Substantia nigra (tissue), 51 donors: ENCODE measurements at places on chromosomes 2 and 18.

- no peak for DNase-seq
These were observed 396.2 kb downstream of the ZNF516 start for GRCh38 chr18:76098674-76099411.

DNA sequence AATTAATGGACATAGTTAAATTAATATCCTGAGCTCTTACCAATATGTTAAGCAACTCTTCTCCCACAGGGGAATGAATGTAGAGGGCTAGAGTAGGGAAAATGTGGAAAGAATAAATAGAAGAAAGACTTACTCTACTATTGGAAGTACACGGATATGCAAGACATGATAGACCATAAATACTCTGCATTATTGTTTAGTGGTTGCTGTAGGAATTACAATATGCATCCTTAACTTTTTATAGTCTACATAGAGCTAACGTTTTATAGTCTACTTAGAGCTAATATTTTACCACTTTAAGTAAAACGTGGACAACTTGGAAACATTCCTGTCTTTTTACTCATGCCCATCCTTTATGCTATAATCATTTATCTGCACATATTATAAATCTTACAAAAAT, 163.8 kb upstream of the GALNT5 start:
- no peak for DNase-seq

GRCh38 chr2:8987410-8987809, 16.1 kb downstream of the MBOAT2 start:
- no peak for DNase-seq

GRCh38 chr18:23314672-23315071, 138.4 kb upstream of the RIOK3 start:
- DNase-seq: no peak

DNA sequence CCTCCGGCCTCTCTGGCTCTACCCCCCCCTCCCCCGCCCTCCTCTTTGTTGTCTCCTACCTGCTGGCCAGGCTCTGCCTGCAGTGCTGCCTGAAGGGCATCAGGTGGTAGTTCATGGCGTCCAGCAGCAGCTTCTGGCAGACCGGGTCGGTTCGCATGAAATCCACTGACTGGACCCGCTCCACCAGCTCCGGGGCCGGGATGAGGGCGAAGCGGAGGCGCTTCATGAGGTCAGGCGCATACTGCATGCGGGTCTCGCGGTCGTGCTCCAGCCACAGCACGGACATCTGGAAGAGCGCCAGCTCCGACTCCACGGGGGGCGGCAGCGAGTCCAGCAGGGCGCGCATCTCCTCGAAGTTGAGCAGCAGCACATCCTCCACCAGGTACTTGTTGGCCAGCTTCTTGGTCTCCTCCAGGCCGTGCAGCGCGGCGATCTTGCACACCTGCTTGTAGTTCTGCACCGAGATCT, 3.2 kb downstream of the KLHL14 start:
- no peak for DNase-seq

DNA sequence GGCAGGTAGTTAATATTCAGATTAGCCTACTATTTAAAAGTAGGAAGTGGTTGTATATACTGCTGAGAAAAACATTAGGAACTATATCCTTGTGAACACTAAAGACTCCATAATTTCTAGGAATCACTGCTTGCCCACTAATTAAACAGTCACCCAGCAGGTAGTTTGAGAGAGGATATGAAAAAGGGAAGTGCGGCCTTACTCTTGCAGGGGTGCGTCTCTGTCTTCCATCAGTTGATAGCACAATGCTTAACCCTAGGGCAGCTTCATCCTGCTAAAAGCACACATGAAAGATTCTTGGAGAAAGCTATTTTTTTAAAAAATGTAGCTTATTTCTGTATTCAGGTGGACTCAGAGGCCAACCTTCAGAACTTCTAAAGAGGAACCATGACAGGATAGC, 53.1 kb upstream of the ATP5MC3 start:
- DNase-seq: no peak

GRCh38 chr2:218063486-218063885, 5.6 kb upstream of the RUFY4 start:
- DNase-seq: no peak

GRCh38 chr2:98601532-98602132, 6.7 kb downstream of the COA5 start:
- no peak for DNase-seq

DNA sequence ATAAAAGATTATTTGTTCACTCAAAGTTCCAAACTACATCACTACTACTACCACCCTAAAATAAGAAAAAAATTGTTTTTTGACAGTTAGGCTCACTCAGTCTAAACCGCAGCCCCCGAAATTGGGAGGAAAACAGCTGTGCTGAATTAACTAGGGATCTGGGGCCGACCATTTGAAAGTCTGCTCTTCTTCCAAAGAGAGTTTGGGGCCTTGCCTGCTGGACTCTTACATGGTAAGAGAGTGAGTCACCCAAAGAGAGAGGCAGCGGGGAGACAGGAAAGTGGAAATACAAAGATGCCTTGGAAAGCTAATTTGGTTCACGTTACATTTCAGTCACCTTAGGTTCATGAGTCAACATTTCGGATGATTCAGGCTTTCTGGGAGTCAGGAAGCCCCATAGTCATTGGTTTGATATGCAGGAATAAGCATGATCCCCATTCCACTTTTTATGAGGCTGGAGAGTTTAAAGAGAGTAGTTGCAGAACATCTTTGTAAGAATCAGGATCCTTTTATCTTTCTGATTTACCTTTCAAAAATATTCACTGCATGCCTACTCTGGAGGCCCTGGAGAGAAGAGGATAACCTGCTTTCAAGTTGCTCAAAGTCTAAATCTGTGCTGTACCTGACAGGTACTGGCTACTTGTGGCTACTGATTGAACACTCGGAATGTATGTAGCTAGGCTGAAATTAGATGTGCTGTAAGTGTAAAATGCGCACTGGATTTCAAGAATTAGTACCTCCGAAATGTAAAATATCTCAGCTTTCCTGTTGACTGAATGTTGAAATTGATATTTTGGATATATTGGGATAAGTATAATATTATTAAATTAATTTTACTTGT, 995 bp upstream of the RTN4 start:
- DNase-seq: no peak

DNA sequence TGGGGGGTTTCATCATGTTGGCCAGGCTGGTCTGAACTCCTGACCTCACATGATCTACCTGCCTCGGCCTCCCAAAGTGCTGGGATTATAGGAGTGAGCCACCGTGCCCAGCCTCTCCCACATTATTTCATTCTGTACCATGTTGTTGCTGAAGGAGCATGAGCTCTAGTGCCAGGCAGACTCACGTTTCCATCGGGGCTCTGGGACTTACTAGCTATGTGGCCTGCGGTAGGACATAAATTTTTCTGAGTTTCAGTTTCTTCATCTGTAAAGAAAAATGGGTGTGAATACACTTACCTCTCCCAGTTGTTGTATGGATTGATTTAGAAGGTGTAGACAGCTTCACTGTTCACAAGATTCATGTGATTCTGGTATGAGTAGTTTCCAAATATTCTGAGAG, 30.8 kb upstream of the CCL20 start:
- DNase-seq: no peak

- DNase-seq: no peak
These were observed 159.2 kb upstream of the ID2 start for GRCh38 chr2:8522687-8523086.

DNA sequence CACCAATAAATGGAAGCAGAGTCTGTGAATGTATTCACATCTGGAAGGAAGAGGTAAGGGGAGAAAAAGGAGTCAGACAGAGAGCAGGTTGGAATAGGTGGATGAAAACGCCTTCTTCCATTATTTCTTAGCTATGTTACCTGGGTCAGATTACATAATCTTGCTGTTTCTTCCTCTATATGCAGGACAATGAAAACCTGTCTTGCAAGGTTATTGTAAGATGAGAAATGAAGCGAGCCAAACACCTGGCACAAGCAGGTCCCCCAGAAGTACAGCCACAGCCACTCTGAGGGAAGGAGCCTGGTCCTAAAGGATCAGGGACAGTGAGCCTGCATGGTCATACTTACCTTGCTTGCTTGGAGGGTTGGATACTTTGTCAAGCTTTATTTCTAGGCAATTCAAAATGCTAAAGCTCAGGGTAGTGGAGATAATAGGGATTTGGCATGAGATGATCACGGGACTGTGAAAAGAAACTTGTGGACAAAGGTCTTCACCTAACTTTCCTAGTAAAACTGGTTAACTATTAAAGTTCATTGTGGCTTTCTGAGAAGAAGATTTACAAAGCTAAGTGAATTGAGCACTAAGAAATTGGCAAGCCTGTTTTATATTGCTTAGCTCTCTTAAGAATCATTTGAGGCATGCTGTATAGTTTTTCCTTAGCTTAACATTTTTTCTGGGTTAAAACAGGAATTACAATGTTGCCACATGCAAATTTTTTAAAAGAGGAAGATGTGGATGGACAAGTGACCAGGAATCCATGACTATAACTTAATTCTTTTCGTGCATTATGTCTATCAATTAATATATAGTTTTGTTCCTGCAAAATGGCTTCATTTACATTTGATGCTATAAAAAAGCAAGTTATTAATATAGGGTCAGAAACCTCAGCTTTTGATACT, 15.7 kb upstream of the PLA2R1 start:
- no peak for DNase-seq

DNA sequence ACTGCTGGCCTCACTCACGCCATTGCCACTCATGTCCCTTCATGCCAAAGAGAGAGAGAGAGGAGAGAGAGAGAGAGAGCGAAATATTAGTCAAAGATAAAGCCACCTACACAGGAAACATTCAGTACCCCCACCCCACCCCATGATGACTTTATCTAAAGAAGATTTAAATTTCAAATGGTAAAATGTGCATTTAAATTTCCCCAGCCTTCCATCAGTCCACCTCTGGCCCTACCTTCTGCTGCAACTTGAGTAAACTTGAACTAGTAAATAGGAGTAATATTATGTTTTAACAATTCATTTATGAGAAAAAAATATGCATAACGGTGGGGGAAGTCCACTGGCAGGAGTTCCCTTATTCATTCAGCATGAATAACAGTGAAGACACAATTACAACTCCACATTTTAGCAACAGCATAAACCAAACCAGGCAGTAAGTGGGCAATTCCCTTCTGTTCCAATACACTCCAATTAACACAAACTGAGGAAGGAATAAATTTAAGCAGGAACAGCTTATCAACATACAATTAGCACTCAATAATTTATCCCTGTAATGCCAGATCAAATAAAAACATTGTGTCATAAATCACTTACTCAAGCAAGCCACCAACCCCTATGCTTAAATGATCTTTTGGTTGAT, 264.2 kb downstream of the LNPK start:
- no peak for DNase-seq

GRCh38 chr2:151157000-151157735, 104.5 kb downstream of the RBM43 start:
- DNase-seq: no peak

GRCh38 chr2:24258718-24259117, 83.9 kb downstream of the FAM228A start:
- DNase-seq: no peak

- no peak for DNase-seq
These were observed 129.3 kb upstream of the GPC1 start for GRCh38 chr2:240306185-240306584.

GRCh38 chr2:236928380-236929037, 157.2 kb upstream of the COPS8 start:
- no peak for DNase-seq

GRCh38 chr2:50529600-50530218, 502.2 kb downstream of the NRXN1 start:
- DNase-seq: no peak

GRCh38 chr18:43863180-43863579, 585.9 kb upstream of the SYT4 start:
- no peak for DNase-seq

GRCh38 chr2:196515051-196515450, 124.5 kb upstream of the CCDC150 start:
- DNase-seq: no peak

DNA sequence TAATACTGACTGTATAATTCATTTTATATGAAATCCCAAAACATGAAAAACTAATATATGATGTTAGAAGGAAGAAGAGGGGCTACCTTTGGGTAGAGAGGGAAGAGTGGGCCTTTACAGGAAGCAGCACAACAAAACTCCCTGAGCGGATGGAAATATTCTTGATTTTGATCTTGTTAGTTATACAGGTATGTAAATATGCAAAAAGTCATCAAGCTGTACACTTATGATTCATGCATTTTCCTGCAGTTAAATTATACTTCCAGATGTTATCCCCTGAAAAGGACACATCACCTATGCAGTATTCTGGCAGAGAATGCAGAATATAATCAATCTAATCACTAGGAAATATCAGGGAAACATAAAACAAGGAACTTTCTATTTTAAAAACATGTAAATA, 249.4 kb upstream of the MGAT5 start:
- DNase-seq: no peak

DNA sequence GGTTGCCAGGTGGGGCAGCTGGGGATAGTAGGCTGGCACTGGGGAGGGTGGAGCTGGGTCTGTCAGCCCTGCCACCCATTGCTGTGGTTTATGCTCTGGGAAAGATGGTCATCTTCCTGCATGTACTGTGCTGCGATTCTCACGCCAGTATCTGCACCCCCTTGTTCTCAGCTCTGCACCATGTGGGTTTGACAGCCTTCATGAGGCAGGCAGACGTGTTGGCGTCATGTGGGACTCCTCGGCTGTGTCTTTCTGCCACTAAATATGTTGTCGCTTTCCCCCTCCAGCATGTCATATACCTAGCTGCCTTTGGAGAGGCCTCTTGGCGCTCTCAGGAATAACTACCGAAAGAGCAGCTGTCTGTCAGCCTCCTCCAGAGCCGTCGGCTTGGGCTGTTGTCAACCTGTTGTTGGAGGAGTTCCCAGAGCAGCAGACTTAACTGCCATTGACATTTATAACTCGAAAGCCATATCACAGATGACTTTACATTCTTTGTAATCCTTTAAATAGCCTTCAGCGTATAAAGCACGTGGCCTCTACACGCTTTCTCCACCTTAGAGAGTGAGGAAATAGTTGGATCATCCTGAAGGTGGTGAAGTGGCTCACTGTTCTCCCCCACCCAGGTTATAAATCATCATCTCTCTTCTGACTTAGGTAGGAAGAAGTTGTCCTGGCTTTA, 80.4 kb upstream of the MGAT5 start:
- DNase-seq: no peak

DNA sequence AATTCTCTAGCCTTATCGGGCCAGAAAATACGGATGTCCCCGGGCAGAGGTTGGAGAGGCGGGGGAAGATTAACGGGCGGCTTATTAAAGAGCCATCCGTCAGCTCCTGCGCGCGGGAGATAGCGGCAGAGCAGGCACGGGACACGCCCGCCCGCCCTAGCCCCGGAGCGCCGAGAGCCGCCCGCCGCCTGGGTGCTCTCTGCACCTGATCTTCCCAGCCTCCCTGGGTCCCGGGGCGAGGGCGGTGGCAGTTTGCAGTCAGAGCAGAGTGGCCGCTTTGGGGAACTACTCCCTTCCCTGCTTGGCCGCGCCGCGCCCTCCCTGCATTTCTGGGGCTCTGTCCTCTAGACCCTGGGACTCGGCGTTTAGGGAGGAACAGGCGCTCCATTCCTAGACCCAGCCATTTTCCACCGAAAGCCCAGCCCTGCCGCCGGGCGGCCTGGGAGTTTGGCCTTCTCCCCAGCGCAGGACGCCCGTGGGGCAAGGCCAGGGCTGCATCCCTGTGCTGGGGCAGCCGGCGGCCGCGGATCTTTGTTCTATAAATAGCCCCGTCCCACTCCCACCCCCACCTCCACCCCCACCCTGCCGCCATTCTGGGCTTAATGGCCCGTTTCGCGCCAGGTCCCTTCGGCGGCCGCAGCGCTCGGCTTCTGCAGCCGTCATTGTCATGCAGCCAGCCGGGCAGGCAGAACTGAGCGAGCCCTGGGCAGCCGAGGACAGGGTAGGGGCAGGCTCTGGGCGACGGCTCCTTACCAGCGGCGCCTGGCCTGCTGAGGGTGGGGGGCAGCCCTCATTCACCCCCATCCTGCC, 6.6 kb downstream of the GAD1 start:
- DNase-seq: no peak

GRCh38 chr2:15993232-15993610, 52.9 kb downstream of the MYCN start:
- no peak for DNase-seq
